Activated CD8-positive, alpha-beta memory T cell treated with anti-CD3 and anti-CD28 coated beads, Interleukin-2, amount 50 U/mL, for 4 hours (primary cell): ENCODE measurements at places on chromosomes 16 and 17.
A peak's percentile ranks its signal among the peaks of the same experiment; 100 is the strongest.

DNA sequence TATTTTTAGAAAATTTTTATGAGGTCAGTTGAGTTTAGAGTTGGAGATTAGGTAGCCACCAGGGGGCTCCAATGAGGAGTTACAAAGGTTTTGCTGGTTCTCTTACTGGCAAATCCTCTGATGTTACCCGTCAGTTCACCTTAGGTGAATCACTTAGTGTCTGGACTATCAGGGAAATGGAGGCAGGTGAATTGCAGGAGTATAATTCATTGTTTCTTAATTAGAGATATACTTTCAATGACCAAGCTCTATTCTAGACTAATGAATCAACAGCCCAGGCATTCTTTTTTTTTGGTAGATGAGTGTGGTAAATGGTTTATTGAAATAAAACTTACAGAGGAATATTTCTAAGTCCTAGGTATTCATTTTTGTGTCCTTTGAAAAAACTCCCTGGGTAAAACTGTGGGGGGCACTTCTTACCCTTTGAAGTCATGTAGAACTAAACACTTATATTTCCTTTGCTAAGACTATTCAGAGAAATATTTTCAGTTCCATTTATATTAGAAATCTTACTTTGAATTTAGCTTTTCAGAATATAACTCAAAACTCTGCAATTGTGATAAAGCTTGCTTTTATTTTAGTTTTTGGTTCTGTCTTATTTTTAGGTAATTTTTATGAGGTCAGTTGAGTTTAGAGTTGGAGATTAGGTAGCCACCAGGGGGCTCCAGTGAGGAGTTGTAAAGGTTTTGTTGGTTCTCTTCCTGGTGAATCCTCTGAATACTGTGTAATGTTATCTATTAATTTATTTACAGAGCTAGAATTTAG, 17.7 kb downstream of the PSMD11 start:
- DNase-seq, result peak; percentile 67

DNA sequence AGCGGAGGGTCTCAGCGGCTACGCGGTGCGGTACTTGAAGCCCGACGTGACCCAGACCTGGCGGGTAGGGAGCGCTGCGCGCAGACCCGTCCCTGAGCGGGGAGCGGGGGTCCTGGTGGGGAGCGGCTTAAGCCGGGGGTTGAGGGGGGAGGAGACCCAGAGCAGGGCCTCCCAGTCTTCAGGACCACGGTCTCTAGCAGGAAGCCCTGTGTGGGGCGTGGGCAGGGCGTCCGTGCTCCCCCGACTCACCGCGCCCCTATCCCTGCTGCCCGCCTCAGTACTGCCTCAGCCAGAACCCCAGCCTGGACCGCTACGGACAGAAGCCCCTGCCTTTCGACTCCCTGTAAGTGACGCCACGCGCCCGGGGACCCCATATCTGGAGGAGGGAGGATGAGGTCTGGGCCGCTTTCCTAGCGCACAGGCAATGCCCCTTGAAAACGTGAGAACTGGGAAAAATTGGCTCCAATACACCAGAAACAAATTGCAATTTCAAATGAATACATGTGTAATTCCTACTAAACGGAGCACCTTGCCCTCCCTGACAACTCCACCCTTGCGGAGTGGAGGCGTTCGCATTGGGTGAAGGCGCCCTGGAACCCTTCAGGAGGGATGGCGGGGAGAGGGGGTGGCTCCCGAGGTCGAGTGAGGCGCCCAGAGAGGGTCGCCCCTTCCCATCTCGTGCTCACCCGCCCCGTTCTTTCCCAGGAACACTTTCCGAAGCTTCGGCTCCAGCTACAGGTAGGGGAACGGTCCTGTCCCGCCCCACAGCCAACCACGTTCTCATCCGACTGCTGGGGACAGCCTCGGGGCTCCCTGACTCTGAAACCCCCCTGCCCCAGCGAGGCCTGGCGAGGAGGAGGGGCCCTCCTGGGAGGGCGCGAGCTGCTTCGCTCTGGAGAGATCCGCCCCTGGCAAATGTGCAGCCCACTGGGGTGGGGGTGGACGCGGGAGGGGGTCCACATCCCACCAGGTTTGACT, 14.6 kb upstream of the CNGB1 start:
- DNase-seq, result peak; percentile 28

DNA sequence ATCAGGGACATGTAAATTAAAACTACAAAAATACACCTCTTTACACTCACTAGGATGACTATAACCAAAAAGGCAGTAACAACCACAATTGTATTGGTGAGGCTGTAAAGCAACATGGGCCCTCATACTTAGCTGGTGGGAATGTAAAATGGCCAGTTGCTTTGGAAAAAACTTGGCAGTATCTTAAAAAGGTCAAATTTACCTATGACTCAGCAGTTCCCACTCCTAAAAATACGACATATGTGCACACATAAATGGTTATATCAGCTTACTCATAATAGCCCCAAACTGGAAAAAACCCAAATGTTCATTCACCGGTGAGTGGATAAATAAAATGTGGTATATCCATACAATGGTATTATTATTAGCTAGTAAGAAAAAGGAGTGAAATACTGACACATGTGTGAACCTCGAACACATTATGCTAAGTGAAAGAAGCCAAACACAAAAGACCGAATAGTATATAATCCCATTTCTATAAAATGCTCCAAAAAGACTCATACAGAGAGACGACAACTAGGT, 391.4 kb downstream of the NPIPA8 start:
- DNase-seq, result no peak

DNA sequence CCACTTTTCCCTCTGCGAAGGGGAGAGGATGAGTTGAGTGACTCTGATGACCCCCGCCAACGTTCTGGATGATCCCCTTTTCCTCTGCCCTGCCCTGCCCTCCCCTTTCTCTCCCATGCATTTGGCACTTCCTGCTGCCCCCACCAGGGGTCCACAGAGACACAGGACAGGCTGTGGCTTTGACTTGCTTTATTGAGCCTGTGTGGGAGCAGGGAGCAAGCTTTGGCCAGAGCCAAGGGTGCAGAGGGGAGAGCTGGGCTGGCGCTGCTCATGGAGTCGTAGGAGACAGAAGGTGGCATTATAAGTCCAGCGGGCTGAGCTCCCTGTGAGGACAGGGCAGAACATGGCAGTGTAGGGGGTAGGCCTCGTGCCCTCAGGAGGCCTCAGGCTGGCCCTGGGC, 1.6 kb downstream of the PPY start:
- DNase-seq, result no peak

GRCh38 chr16:12300490-12300889, 324.0 kb downstream of the SNX29 start:
- DNase-seq, result no peak

GRCh38 chr16:56237451-56237930, 46.2 kb downstream of the GNAO1 start:
- no peak for DNase-seq

GRCh38 chr16:47250983-47251382, 107.2 kb upstream of the NETO2 start:
- no peak for DNase-seq

- no peak for DNase-seq
Observed at GRCh38 chr17:31114956-31115555, 20.3 kb downstream of the NF1 start.

GRCh38 chr16:17414421-17414820, 56.3 kb downstream of the XYLT1 start:
- DNase-seq, result no peak

- DNase-seq, result no peak
Observed at GRCh38 chr17:4576729-4577322, 7.5 kb upstream of the SMTNL2 start.

GRCh38 chr16:30748634-30749445, 615 bp downstream of the PHKG2 start:
- no peak for DNase-seq

- no peak for DNase-seq
Observed at GRCh38 chr16:85246473-85246872, 134.2 kb upstream of the CIBAR2 start.

DNA sequence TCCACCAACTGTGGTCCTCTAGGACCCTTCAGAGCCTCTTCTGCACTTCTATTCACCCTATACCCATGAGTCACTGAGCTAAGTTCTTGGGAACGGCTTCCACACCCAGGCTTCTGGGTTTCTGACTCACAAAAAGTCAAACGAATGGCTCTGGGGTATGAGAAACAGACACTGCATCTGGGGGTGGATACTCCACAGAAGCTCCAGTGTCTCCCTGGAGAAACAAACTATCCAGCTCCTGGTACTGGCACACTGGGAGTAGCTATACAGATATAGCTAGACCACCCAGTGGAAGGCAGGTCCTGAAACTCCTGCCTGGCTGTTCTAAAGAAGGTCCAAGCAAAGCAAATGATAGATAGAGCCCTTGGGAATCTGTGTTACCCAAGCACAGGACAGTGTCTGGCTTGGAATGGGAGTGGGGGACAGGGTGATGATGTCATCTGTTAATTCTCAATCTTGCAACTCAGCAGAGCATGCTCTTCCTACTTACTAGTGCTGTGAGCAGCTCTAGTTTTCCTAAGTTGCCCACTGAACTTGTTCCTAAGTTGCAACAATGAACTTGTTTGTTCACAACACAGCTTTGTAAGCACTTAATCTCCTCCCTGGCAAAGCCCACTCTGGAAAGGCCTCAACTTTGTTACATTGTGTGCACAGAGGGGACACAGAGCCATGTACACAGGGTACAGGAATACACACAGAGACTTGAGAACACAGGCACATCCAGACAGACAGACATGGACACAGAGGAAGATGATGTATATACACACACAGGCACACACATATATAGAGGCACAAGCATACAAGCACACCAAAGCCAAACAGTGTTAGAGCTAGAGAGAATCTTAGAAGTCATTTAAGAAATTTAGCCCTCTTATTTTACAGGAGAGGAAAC, 6.7 kb downstream of the MMP28 start:
- DNase-seq, result no peak

DNA sequence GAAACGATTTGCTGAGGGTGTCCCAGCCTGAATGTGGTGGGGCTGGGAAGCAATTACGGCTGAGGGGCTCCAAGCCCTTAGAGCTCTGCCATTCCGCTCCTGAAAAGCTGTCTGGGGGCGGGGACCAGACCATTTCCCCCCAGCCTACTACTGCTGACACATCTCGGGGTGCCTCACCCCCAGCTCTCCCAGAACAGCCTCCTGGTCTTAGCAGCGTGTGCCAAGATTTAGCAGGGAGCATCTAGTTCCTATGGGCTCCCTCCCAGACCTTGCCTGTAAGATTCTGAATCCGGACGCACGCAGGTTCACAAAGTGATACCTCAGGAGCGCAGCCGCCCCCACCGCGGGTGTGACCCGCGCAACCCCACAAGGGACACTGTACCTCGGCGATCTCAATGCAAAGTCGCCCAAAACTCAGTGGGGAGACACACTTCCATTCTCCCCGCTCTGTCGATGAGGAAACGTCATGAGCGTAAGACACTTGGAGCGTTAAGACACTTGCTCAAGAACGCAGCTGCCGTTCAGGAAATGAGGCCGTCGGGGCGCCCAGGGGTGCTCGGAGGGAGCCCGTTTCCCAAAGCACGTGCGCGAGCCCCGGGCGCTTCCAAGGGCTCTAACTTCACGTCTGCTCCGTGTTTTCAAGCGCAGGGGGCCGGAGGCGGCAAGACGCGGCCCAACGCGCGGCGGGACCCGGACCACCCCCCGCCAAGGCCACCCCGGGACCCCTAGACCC, 629 bp downstream of the GEMIN4 start:
- peak; percentile 54 for DNase-seq

- DNase-seq, result no peak
Observed at GRCh38 chr17:77622647-77623046, 335.9 kb upstream of the TNRC6C start.

- no peak for DNase-seq
Observed at GRCh38 chr17:73934696-73935095, 268.8 kb upstream of the RPL38 start.

GRCh38 chr16:49581630-49582298, 208.2 kb downstream of the C16orf78 start:
- no peak for DNase-seq

DNA sequence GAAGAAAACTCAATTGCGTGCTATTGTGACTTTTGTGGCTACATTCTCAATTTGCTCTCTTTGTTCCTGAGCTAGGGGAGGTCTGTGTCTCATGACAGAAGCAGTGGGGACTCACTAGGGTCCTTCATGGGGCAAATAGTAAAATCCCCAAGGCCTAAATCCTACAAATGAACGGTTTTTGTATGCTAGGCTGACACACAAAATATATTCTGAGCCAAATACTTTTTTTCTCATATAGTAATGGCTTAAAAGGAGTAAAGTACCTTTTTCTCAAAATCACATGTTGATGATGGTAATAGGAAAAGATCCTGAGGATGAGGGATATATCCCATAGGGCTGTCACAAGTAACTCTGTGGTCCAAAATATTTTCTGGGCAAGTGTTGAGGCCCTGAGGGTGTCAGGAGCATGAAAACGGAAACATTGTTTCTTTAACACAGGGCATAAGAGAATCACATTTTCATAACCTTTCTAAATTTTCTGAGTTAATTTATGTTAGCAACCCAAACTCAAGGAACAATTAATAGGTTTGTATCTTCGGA, 77.5 kb upstream of the CNTNAP4 start:
- no peak for DNase-seq

GRCh38 chr16:383326-384051, 1.7 kb upstream of the PGAP6 start:
- DNase-seq, result peak; percentile 49

DNA sequence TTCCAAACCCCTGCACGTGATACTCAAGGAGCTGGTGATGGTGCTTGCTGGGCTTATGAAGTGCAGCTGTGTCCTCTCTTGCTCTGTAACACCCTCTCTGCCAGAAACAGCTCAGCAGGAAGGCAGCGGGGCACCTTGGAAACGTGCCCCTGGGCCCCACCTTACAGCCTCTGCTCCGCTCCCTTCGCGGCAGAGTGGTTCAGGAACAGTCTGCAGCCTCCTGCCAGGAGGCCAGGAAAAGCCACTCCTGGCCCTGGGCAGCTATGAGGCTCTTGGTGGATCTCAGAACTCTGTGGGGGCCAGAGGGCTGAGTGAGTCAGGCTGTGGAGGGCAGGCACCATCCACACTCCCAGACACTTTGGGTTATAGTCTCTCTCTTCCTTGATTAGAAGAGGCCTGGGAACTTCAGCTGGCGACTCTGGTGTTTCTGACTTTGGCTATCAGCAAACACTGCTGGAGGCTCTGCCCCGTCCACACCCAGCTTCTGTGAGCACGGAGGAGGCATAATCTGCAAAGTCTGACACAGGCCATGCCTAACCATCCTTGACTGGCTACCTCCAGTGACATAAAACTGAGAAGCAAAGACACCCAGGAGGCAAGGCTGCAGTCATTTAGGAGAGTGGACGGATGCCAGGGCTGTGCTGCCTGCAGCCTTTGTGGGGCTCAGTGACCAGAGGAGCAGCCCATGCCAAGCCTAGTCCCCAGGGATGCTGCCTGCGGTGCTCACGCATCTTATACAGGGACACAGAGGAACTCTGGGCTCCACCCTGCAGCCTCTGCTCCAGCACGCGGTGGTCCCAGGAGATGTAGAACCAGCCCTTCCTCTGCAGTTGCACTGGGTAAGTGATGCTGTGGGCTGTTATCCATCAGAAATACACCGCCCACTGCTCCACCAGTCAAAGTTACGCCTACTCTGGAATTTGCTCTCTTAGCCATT, 65.3 kb downstream of the METRNL start:
- no peak for DNase-seq

DNA sequence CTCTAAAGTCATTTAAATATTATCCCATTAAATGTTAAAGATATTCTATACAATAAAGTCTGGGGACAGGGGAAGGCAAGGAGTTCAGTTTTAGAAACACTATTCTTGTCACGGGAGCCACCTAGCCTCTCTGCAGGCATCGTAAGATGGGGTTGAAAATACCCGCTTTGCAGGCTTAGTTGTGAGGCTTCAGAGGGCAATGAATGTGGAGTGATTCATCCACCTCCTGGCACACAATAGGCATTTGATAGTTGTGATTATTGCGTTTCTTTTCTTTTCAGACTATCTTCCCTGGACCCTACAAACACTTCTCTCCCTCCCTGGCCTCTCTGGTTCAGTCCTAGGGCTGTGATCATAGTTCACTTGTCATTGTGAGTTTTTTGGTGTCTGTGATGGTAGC, 19.6 kb downstream of the GLP2R start:
- no peak for DNase-seq

GRCh38 chr17:81310949-81311550, 15.9 kb upstream of the SLC38A10 start:
- DNase-seq, result no peak
